SK-MEL-5 (cell line): ENCODE measurements at places on chromosomes 12 and 14. TPM values are rescaled to one million over a fixed set of nuclear protein-coding genes. Genes with fewer than 3 reads are reported as not detected.

GRCh38 chr12:40788276-40788675, 96.0 kb downstream of the CNTN1 start:
- DNase-seq, result no peak

GRCh38 chr12:107468182-107468581, 217.4 kb upstream of the PWP1 start:
- DNase-seq, result no peak

The PRIMA1 gene
- 0.95 and 1.0 TPM in 2 replicates for total RNA-seq

- DNase-seq, result no peak
These were observed 1.3 kb downstream of the NKX2-8 start for GRCh38 chr14:36580856-36581831.

DNA sequence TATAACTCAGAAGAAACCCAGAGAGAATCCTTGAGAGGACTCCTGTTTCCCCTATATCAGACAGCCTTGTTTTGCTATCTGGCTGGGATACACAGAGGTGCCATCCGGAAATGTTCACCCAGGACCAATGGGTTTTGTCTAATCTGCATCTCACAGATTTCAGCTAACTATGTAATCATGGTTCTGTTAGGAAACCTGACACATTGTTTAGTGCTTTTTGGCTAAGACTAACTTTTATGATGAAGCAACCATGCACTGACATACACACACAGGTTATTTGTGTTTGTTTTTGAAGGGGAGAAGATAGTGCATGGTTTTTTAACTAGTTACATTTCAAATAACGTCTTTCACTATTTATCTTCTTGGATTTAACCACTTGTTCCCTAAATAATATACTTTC, 245.2 kb downstream of the AKAP6 start:
- DNase-seq, result no peak

DNA sequence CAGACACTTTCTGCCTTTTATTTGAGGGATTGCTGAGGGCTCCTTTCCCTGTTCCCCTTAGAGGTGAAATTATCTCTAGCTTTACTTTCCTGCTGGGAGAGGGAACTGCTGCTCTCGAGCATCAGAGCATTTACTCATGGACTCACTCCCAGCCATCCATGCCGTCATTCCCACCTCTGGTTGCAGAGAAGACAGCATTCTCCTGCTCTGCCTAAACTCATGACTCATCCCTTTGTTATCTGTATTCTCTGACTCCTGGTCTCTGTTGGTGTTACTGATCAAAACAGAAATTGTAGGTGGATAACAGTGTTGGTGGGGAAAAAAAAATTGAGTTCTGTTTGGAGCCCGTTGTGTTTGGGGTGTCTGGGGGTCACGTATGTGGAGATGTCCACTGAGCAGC, 159.3 kb downstream of the TTC8 start:
- DNase-seq, result no peak

DNA sequence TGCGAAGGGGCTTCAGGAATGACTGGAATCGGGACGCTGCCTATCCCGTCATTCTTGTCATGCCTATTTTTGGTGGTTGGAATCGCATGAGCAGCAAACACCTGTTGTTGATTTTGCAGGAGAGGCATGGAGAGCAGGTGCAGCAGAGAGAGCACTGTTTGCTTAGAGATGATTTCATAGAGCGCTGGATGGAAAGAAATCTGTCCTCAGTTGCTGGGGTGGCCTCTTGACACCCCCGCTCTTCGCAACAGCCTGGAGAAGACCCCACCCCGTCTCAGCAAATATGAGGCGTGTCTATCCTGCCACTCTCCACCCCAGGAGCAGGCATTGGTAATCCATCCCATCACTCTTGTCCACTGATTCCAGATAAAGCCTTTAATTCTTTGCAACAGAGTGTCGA, 19.3 kb upstream of the NCOR2 start:
- no peak for DNase-seq
